NCI-H1105 treated with DMSO at 0.1 percent for 48 hours (cell line): ENCODE measurements at places on chromosomes 1 and 21.
A peak's percentile ranks its signal among the peaks of the same experiment; 100 is the strongest.

GRCh38 chr21:36698981-36699545 lies at the start of gene SIM2:
Gene SIM2 (plus strand): TSS chr21:36699115. CDS start chr21:36699747, 632 bp downstream.
- DNase-seq: peak; percentile 67

GRCh38 chr1:28860332-28861073 lies 48.5 kb downstream of the OPRD1 start:
- peak; percentile 58 for DNase-seq

DNA sequence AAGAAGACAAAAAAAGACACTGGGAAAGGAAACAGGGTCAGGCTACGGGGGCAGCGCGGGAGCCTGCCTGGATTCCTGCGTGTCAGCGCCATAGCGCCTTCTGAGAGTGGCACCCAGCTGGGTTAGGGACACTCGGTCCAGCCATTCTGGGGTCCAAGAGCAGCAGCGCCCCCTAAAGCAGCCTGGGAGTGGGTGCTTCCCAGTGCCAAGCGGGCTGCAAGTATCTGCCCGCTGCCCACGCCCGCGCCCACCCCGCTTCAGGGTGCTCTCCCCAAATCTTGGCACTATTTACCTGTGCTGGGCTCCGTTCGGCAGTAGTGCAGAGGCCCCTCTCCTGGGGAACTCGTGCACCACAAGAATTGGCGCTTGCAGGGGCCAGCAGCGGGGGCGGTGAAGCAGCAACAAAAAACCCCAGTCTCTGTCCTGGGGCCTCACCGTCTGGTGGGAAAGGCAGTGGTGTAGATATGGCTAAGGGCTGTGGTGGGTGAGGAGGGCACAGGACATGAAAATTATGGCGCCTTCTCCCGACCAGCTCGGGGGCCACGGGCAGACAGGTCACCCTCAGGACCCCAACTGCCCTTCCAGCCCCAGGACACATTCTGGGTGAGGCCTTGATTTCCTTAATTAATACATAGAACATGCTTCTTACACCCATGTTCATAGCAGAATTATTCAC lies 24.1 kb upstream of the LBR start:
- no peak for DNase-seq

DNA sequence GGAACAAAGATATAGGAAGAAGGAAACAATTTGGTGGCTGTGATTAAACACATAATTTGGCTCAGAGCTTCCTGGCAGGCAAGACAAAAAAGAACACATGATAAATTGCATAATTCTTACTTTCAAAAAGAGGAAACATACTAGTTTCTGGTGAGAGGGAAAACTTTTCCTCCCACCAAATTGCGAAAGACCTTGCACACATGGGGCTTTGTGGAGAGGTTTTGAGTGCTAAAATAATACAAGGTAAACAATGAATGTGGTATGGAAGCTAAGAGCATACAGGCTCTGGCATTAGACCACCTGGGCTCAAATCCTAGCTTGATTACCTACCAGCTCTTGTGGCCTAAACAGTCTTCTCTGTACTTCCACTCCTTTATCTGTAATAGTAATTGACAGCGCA lies 140.2 kb upstream of the HOOK1 start:
- no peak for DNase-seq

- DNase-seq: no peak
Measured at GRCh38 chr1:201356701-201357100, 20.8 kb downstream of the TNNT2 start.

- DNase-seq: no peak
Measured at GRCh38 chr1:103250441-103250861, 142.1 kb upstream of the COL11A1 start.

GRCh38 chr1:26961826-26962225 lies 1.6 kb upstream of the KDF1 start:
- DNase-seq: no peak

- DNase-seq: no peak
Measured at GRCh38 chr1:207284209-207284897, 37.1 kb upstream of the CD55 start.

- DNase-seq: no peak
Measured at GRCh38 chr1:189312499-189312898, 1165.2 kb downstream of the BRINP3 start.

DNA sequence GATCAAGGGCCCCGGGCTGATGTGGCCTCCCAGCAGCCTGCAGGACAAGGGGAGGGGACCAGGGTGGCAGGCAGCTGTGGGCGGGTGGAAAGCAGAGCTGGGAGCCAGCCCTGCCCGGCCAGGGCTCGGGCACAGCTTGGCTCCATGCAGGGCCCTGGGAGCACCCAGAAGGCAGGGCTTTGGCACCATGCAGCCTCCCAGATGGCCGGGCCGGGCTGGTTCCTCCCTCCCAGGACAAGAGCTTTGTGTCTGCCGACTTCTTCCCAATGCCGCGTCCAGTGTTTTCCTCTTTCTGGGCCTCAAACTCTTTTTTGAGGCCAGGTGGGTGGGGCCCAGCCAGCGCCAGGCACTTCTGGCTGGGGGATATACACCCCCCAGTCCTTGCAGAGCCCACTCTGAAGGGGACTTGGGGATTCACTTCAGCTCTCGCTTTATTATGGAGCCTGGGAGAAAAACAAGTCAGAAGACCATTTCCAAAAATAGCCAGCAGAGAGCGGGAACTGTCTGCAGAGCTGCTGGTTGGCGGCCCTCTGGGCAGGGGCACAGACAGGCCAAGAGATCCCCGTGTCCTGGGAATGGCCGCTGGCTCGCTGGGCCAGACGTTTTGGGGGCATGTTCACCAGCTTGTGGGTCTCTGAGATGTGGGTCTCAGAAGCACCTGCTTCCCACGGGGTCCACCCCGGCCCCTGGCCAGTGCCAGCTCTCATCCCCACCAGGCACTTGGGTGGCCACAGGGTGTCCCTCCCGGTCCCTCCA lies 103.8 kb upstream of the ARHGEF16 start:
- DNase-seq: no peak
